ENCODE measurements at places on chromosomes 12 and 14. TPM values are rescaled to one million over a fixed set of nuclear protein-coding genes. Genes with fewer than 3 reads are reported as not detected.

DNA sequence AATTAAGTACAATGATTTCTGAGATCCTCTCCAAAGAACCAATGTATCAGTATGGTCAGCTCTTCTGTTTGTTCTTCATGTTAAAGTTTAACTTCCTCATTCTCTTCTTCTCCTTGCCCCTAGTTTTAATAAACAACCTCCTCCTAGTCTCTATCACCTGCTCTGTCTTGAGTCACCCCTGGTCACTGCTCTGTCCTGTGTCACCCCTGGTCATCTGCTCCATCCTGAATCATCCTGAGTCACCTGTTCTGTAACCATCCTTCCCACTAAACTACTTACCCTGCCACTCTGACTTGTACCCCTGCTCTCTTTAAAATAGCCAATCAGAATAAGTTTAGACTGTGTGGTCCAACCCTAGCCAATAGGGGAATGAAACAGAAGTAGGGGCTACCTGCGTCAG is 100.5 kb downstream of the ALG10B start:
- peaks cover 5% of the 10 kb centered on the region for H3K4me1 ChIP-seq
- peak; percentile 65 for DNase-seq
- H3K27ac ChIP-seq = peak overlapping the region; percentile 18
- H3K4me3 ChIP-seq = no peak overlapping the region
- no peaks in the 10 kb centered on the region for H3K36me3 ChIP-seq

DNA sequence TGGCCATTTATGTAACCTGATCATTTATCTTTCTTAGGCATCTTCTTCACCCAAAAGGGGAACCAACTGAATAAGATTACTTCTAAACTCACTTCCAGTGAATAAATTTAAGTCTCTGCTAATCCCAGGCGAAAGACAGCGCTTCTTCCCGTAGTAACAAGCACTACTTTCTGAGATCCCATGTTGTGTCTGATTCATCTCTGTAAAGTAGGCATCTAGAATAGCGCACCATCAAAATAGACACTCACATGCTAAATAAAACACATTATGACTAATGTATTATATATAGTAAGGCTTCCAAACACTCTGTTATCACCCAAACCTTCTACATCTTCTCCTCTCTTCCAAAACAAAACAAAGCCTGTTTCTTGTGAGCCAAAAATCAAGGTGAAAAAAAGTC is 15.1 kb downstream of the GTF2A1 start:
- no peaks in the 10 kb centered on the region for H3K27me3 ChIP-seq
- H3K36me3 ChIP-seq = peaks cover 29% of the 10 kb centered on the region
- H3K4me1 ChIP-seq = peaks cover 3% of the 10 kb centered on the region
- H3K4me3 ChIP-seq = no peak overlapping the region
- no peak for DNase-seq

The MYF6 gene
- total RNA-seq = not detected

DNA sequence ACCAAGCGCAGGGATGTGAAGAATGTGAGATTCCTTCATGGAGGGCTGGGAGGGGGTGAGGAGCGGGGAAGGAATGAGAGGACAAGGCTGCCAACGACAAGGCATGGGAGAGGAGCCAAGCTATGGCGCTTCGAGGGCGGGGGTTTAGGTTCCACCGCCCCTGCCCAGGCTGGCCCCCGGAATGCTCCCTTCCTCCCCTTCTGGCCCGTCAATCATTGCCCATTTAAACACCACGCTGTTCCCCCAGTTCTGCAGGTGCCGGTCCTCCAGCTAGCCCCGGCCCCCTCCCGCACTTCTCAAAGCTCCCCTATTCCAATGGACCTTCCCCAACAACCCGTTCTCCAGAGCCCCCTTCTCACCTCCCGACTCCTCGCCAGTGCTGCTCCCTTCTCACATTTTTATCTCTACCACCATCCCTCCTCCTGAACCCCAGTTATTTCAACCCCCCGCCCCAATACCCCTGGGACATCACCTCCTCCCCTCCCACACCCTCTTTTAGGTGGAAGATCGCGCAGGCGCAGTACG is 428 bp downstream of the RNF41 start:
- no peaks in the 10 kb centered on the region for H3K36me3 ChIP-seq
- peaks cover 22% of the 10 kb centered on the region for H3K4me1 ChIP-seq
- H3K4me3 ChIP-seq = peak overlapping the region; percentile 90
- no peaks in the 10 kb centered on the region for H3K27me3 ChIP-seq
- peak; percentile 52 for DNase-seq

GRCh38 chr14:55097881-55098560 is 31.0 kb upstream of the LGALS3 start:
- no peak overlapping the region for H3K4me3 ChIP-seq
- H3K4me1 ChIP-seq = peaks cover 51% of the 10 kb centered on the region
- H3K27me3 ChIP-seq = no peaks in the 10 kb centered on the region
- no peaks in the 10 kb centered on the region for H3K36me3 ChIP-seq
- H3K27ac ChIP-seq = peak overlapping the region; percentile 38
- DNase-seq = peak; percentile 68

DNA sequence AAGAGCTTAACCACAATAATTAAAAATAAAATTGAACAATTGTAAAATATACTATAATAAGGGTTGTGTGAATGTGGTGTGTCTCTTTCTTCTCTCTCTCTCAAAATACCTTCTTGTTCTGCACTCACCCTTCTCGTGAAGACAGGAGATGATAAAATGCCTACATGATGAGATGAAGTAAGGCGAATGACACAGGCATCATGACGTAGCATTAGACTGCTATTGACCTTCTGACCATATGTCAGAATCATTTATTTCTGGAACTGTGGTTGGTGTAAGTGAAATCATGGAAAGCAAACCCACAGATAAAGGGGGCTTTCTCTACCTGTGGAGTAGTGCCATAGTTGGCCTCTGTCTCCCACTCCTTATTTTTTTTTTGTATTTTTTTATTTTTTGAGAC is 37.8 kb upstream of the NUAK1 start:
- H3K4me3 ChIP-seq = no peak overlapping the region
- H3K27ac ChIP-seq = no peak overlapping the region
- H3K27me3 ChIP-seq = peaks cover 35% of the 10 kb centered on the region
- no peak for DNase-seq

The ANG gene
- total RNA-seq = 6.6 TPM

The LRRK2 gene
- total RNA-seq = not detected

- no peak for DNase-seq
- peak overlapping the region; percentile 89 for H3K4me3 ChIP-seq
- no peak overlapping the region for H3K27ac ChIP-seq
- no peaks in the 10 kb centered on the region for H3K36me3 ChIP-seq
- no peaks in the 10 kb centered on the region for H3K27me3 ChIP-seq
- H3K4me1 ChIP-seq = peaks cover 29% of the 10 kb centered on the region
These were observed 2.8 kb downstream of the PTMS start for GRCh38 chr12:6768990-6769389.

The ABCC9 gene
- total RNA-seq = 0.23 TPM

DNA sequence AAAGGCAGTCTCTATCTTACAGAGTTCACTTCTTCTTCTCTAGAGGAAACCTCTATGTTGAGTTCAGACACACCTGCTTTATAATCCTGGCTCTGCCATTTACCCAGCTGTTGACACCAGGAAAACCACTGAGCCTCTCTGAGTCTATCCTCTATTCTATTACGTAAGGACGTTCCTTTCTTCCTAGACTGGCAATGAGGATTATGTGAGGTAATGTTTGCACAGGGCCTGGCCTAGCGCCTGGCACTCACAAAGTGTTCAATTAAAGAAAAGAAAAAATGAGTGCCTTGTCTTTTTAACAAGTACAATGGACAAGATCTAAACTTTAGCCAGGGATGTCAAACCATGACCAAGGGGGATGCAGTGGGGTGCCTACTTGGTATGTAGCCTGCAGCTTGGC is 641.9 kb upstream of the TBX3 start:
- H3K4me1 ChIP-seq = peaks cover 22% of the 10 kb centered on the region
- H3K4me3 ChIP-seq = no peak overlapping the region
- no peaks in the 10 kb centered on the region for H3K36me3 ChIP-seq
- peak; percentile 14 for DNase-seq

The RBMS2 gene
- total RNA-seq = 11.5 TPM

DNA sequence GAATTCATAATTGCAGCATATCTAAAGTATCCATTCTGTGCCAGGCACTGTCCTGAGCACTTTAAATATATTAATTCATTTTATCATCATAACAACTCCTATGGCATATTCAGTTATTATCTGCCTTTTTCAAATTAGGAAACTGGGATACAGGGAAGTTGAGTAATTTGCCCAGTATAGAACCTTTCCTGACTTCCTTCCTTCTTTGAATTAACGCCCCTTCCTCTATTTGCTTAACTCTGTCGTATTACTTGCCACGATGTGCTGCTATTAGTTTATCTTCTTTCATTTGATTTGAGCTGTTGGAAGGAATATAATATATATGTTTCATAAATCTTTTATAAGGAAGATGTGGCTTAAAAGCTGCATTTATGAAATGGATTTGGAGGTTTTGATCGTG is 25.4 kb upstream of the FAM177A1 start:
- H3K27me3 ChIP-seq = no peaks in the 10 kb centered on the region
- H3K27ac ChIP-seq = no peak overlapping the region
- no peak for DNase-seq
- H3K4me1 ChIP-seq = no peaks in the 10 kb centered on the region
- H3K36me3 ChIP-seq = peaks cover 26% of the 10 kb centered on the region
- H3K4me3 ChIP-seq = no peak overlapping the region

DNA sequence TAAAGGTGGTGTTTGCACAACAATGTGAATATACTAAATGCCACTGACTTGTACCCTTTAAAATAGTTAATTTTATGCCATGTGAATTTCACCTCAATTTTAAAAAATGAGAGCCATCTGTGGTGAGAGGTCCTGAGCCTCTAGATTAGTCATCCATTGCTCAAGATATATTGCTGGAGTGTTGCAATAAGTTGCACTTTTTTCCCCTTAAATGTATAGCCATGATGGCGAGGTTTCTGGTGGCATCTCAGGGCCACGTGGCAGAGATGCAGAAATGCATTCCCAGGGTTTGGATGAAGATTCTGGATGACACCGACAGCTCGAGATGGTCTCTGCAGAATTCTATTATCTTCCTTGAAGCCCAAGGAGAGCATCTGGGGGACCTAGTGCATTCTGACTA is 153.7 kb downstream of the AACS start:
- DNase-seq = no peak
- H3K36me3 ChIP-seq = no peaks in the 10 kb centered on the region
- H3K4me3 ChIP-seq = no peak overlapping the region
- H3K27me3 ChIP-seq = peaks cover 90% of the 10 kb centered on the region
- H3K27ac ChIP-seq = no peak overlapping the region

DNA sequence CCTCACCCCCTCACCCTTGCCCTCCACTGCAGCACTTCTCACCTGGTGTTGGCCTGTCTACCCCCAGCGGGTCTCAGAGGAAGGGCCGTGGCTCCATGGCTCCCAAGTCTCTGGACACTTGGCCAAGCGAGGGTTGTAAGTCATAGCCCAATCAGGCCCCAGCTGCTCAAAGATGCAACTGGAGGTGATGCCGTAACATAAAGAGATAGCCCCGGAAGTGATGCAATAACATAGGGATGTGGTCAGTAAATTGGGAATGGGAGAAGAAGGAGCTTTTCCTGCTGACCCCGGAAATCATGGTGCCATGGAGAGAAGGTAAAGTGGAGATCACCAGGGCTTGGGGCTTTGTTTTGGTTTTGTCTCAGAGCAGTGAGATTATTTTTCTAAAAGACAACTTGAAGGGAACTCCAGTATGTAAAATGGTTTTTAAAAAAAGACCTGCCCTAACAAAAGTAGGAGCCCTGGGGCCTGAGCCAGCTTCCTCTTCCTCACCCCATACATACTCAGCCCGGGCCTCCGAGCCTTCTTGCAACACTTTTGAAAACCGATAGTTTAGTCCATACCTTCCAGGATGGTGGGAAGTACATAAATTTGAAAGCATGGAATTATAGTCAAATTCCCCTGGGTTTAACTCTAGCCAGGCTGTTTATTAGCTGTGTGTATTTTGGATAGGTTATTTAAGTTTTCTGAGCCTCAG is 212.5 kb downstream of the CRADD start:
- H3K36me3 ChIP-seq = no peaks in the 10 kb centered on the region
- DNase-seq = no peak
- H3K27ac ChIP-seq = no peak overlapping the region
- H3K4me3 ChIP-seq = no peak overlapping the region
- no peaks in the 10 kb centered on the region for H3K27me3 ChIP-seq

The USP44 gene
- total RNA-seq = not detected

GRCh38 chr12:104827587-104827986 is 130.5 kb downstream of the SLC41A2 start:
- no peaks in the 10 kb centered on the region for H3K27me3 ChIP-seq
- no peak overlapping the region for H3K27ac ChIP-seq
- no peak overlapping the region for H3K4me3 ChIP-seq
- H3K4me1 ChIP-seq = no peaks in the 10 kb centered on the region
- peak; percentile 35 for DNase-seq

DNA sequence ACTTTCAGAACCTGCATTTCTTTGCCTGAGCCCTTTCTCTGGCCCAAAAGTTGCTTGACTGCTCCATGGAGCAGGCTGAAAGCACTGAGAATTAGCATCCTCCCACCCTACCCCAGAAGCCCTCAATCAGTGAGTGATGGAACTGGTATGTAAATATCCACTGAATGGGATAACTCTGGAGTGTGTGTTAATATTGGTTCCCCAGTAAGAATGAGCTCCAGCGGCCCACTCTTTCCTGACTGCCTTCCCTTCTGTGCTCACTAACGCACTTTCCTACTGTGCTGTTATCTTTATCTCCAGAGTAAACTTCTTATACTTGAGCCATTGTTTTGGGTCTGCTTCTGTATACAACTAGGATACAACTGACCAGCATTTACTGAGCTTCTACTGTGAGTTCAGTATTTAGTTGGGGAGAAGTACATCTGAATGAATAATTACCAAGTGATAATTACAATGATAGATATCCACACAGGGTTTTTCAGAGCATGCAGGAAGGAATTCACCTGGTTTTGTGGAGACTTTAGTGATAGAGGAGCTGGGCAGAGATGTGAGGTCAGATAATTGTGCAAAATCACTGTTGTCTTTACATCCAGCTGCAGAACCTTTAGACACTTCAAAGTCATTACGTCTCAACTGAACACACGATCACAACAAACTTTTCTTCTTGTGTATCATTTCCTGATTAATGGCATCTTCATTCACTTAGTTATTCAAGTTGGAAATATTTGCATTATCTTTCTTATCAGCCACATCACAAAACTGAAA is 149.2 kb upstream of the BTG1 start:
- H3K27ac ChIP-seq = no peak overlapping the region
- DNase-seq = no peak
- H3K36me3 ChIP-seq = no peaks in the 10 kb centered on the region
- H3K4me3 ChIP-seq = no peak overlapping the region

The CYP46A1 gene
- 0.52 TPM for total RNA-seq

The GARIN6 gene
- total RNA-seq = not detected

GRCh38 chr12:131381716-131382430 is 329.0 kb upstream of the SFSWAP start:
- H3K27me3 ChIP-seq = peaks cover 87% of the 10 kb centered on the region
- DNase-seq = no peak
- H3K36me3 ChIP-seq = no peaks in the 10 kb centered on the region

Measured in PC-3 (cell line).